Gastroesophageal sphincter (tissue), 4 donors: ENCODE measurements at places on chromosomes 4 and X.

GRCh38 chr4:1393866-1394265, 12.4 kb downstream of the NKX1-1 start:
- H3K4me3 ChIP-seq = no peak overlapping the region
- peaks cover 4% of the 10 kb centered on the region for H3K27me3 ChIP-seq
- H3K36me3 ChIP-seq = peaks cover 70% of the 10 kb centered on the region
- no peak for ATAC-seq

DNA sequence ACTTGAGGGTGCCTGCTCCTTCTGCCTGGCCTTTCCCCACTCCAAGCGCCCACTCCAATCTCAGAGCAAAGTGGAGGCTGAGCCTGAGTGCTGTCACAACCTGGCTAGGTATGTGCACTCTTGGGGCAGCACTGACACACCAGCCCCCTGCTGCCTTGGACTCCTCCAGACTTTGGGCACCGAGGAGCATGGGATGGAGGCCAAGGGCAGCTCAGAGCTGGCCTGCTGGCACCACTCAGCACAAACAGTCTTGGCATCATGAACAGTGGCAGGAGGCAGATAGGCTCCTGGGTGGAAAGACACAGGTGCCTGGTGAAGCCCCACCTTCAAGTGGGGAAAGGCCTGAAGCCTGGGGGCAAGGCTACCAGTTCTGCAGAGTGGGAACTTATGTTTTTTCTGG, 91.8 kb downstream of the KCNIP4 start:
- no peaks in the 10 kb centered on the region for H3K4me1 ChIP-seq
- H3K27ac ChIP-seq = no peak overlapping the region
- H3K4me3 ChIP-seq = no peak overlapping the region
- no peaks in the 10 kb centered on the region for H3K27me3 ChIP-seq
- no peaks in the 10 kb centered on the region for H3K36me3 ChIP-seq
- ATAC-seq = peak; percentile 19

DNA sequence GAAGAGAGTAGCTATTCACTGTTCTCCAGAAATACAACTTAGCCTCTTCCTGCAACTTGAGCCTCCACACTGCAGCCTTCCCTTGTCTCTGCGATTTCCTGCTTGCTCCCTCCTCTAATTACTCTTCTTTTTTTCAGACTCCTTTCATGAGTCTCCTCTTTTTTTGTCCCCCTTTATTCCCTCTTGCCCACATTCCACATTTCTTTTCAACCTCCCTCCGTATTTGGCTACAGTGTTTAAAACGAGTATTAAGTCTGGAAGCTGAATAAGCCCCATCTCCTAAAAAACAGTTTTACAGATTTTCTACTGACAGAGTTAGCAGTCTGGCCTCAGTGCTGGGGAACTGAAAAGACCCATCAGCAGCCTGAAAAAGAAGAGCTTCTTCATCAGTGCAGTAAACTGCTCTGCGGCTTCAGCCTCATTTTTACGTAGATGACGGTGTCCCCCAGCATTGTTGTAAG, 141.5 kb downstream of the TENM3 start:
- H3K36me3 ChIP-seq = no peaks in the 10 kb centered on the region
- H3K4me1 ChIP-seq = peaks cover 4% of the 10 kb centered on the region
- ATAC-seq = no peak
- H3K27ac ChIP-seq = no peak overlapping the region
- no peaks in the 10 kb centered on the region for H3K27me3 ChIP-seq
- H3K4me3 ChIP-seq = no peak overlapping the region

GRCh38 chr4:167939863-167940616, 152.3 kb upstream of the ANXA10 start:
- H3K27ac ChIP-seq = no peak overlapping the region
- peak; percentile 48 for ATAC-seq
- H3K27me3 ChIP-seq = no peaks in the 10 kb centered on the region
- no peak overlapping the region for H3K4me3 ChIP-seq
- no peaks in the 10 kb centered on the region for H3K4me1 ChIP-seq

DNA sequence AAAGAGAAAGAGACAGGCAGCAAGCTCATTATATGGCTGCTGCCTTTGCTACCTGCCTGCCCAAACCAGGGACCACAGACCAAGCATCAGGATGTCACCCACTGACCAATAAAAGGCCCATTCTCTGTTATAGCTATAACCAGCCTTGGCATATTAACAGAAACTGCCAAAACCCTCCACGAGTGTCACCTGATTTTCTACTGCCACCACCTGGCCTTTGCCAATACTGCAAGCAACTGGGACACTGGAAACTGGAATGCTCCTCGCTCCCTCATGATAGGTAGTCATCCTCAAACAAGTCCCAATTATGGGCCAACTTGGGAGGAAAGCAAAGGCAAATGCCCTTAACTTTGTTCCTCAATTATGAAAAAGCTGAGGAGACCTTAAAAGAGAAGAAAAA, 76.0 kb downstream of the SPIN4 start:
- no peaks in the 10 kb centered on the region for H3K4me1 ChIP-seq
- H3K4me3 ChIP-seq = no peak overlapping the region
- H3K27me3 ChIP-seq = no peaks in the 10 kb centered on the region
- no peak for ATAC-seq
- no peaks in the 10 kb centered on the region for H3K36me3 ChIP-seq

- no peak for ATAC-seq
- no peaks in the 10 kb centered on the region for H3K36me3 ChIP-seq
- H3K4me1 ChIP-seq = peaks cover 42% of the 10 kb centered on the region
- no peaks in the 10 kb centered on the region for H3K27me3 ChIP-seq
These were observed 12.3 kb downstream of the PDGFC start for GRCh38 chr4:156959298-156959702.

DNA sequence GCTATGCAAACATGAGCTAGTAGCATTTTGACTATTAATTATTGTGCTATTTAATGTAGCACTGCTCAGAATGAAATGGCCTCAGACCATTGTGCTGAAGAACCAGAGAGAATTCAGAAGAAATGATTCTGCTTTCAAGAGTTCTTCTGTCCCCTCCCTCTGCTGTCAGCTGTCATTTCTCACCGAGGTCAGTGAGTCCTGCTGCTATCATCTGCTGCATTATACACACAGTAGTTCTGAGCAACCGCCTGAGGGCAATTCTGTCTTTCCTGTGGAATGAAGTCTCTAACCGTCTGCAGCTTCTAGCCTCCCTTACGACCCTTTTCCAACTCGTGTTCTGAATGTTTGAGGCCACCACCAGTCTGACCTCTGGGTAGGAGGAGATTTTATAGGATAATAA, 249.4 kb downstream of the HNRNPD start:
- ATAC-seq = no peak
- no peaks in the 10 kb centered on the region for H3K4me1 ChIP-seq
- no peaks in the 10 kb centered on the region for H3K27me3 ChIP-seq
- H3K36me3 ChIP-seq = no peaks in the 10 kb centered on the region

GRCh38 chrX:148517176-148517575, 16.8 kb downstream of the AFF2 start:
- no peaks in the 10 kb centered on the region for H3K27me3 ChIP-seq
- ATAC-seq = no peak

GRCh38 chr4:16598597-16599206, 299.7 kb downstream of the LDB2 start:
- H3K36me3 ChIP-seq = no peaks in the 10 kb centered on the region
- H3K27ac ChIP-seq = no peak overlapping the region
- ATAC-seq = no peak

DNA sequence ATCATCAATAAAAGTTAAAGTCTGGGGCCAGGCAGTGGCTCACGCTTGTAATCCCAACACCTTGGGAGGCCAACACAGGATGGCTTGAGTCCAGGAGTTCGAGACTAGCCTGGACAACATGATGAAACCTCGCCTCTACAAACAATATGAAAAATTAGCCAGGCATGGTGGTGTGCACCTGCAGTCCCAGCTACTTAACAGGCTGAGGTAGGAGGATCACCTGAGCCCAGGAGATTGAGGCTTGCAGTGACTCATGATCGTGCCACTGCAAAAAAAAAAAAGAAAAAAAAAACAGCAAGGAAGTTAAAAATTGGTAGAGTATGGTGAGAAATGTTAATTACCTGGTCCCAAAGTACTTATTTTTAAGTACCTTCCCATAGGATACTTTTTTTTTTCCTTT, 27.5 kb downstream of the FBXW7 start:
- ATAC-seq = no peak
- H3K27ac ChIP-seq = no peak overlapping the region
- no peak overlapping the region for H3K4me3 ChIP-seq
- H3K4me1 ChIP-seq = no peaks in the 10 kb centered on the region
- H3K36me3 ChIP-seq = no peaks in the 10 kb centered on the region
- no peaks in the 10 kb centered on the region for H3K27me3 ChIP-seq

GRCh38 chr4:8515316-8516060, 64.7 kb upstream of the GPR78 start:
- H3K27ac ChIP-seq = no peak overlapping the region
- H3K4me3 ChIP-seq = no peak overlapping the region
- no peaks in the 10 kb centered on the region for H3K4me1 ChIP-seq
- no peak for ATAC-seq
- H3K27me3 ChIP-seq = no peaks in the 10 kb centered on the region

DNA sequence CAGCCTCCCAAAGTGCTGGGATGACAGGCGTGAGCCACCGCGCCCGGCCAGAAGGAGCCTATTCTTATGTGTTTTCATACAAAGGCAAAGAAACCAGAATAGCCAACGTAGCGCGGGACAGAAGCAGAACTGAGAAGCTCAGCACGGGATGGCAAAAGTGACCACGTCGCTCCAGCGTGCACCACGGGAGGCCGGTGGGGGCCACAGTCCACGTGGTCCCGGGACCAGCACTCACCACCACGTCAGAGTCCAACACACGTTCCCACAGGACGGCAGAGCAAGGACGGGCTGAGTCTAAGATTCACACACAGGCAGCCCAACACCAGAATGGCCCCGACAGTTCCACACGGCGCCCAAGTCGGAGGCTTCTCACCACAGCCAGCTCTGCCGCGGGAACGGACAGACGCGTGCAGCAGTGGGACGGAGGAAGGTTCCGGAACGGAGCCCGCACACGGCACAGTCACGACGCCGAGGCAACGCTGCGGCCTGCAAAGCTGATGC, 18.8 kb upstream of the GTPBP6 start:
- H3K27ac ChIP-seq = no peak overlapping the region
- ATAC-seq = no peak
- peaks cover 3% of the 10 kb centered on the region for H3K27me3 ChIP-seq
- peaks cover 57% of the 10 kb centered on the region for H3K36me3 ChIP-seq
- no peak overlapping the region for H3K4me3 ChIP-seq

DNA sequence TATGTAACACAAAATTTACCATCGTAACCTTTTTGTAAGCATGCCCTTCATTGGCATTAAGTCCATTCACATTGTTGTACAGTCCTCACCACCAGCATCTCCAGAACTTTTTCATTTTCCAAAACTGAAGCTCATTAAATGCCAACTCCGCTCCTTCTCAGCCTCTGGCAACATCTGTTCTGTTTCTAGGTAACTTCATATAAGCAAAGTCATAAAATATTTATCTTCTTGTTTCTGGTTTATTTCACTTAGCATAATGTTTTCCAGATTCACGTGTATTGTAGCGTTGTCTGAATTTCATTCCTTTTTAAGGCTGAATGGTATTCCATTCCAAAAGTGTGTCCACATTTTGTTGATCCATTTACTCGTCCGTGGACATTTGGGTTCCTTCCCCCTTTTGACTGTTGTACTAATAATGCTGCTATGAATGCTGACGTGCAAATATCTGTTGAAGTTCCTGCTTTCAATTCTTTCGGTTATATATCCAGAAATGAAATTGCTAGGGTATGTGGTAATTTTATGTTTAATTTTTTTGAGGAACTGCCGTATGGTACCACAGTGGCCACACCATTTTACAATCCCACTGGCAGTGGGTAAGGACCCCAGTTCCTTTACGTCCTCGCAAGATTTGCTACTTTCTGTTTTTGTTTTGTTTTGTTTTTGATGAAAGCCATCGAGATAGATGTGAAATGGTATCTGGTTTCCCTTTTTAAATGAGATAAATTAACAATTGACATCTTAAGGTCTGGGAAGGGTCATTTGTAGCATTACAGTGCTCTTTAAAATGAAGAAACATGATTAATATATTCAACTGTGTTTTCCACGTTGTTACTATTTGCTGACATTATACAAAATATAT, 63.4 kb downstream of the PTTG2 start:
- ATAC-seq = peak; percentile 60
- H3K27ac ChIP-seq = peak overlapping the region; percentile 74
- H3K4me3 ChIP-seq = no peak overlapping the region
- no peaks in the 10 kb centered on the region for H3K27me3 ChIP-seq
- H3K36me3 ChIP-seq = peaks cover 34% of the 10 kb centered on the region

GRCh38 chr4:81356621-81357020, 115.1 kb downstream of the RASGEF1B start:
- no peaks in the 10 kb centered on the region for H3K4me1 ChIP-seq
- ATAC-seq = no peak
- no peak overlapping the region for H3K4me3 ChIP-seq
- H3K27me3 ChIP-seq = no peaks in the 10 kb centered on the region
- no peak overlapping the region for H3K27ac ChIP-seq
- no peaks in the 10 kb centered on the region for H3K36me3 ChIP-seq

GRCh38 chrX:22742174-22742573, 257.6 kb upstream of the DDX53 start:
- no peaks in the 10 kb centered on the region for H3K4me1 ChIP-seq
- H3K36me3 ChIP-seq = no peaks in the 10 kb centered on the region
- no peaks in the 10 kb centered on the region for H3K27me3 ChIP-seq
- no peak overlapping the region for H3K4me3 ChIP-seq
- H3K27ac ChIP-seq = no peak overlapping the region

DNA sequence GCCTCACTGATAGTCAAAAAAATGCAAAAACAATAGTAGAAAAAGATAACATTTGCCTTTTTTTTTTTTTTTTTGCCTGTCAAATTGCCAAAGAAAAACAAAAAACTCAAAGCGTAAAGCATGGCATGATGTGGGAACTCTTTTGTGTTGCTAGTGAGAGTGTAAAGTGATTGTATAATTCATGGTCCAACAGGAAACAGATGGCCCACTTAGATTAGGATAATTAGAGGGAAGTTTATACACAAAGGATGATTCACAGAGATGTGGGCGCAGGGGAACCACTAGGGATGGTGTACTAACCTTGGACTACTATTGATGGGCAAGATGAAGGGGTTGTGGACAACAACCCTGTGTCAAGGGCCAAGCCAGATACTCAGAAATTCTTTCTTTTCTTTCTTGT, 16.4 kb downstream of the MCUB start:
- H3K36me3 ChIP-seq = no peaks in the 10 kb centered on the region
- peak; percentile 77 for ATAC-seq
- H3K4me1 ChIP-seq = no peaks in the 10 kb centered on the region
- H3K4me3 ChIP-seq = no peak overlapping the region
- H3K27ac ChIP-seq = no peak overlapping the region
- no peaks in the 10 kb centered on the region for H3K27me3 ChIP-seq

GRCh38 chr4:88729146-88729760, 31.6 kb upstream of the NAP1L5 start:
- H3K4me1 ChIP-seq = no peaks in the 10 kb centered on the region
- no peaks in the 10 kb centered on the region for H3K36me3 ChIP-seq
- H3K4me3 ChIP-seq = no peak overlapping the region
- no peak for ATAC-seq
- H3K27me3 ChIP-seq = no peaks in the 10 kb centered on the region

- H3K27me3 ChIP-seq = no peaks in the 10 kb centered on the region
- no peak overlapping the region for H3K4me3 ChIP-seq
- ATAC-seq = no peak
- no peaks in the 10 kb centered on the region for H3K36me3 ChIP-seq
- H3K27ac ChIP-seq = peak overlapping the region; percentile 83
These were observed 21.7 kb upstream of the MTM1 start for GRCh38 chrX:150546711-150547153.

- no peaks in the 10 kb centered on the region for H3K27me3 ChIP-seq
- no peak overlapping the region for H3K27ac ChIP-seq
- H3K4me1 ChIP-seq = no peaks in the 10 kb centered on the region
- no peaks in the 10 kb centered on the region for H3K36me3 ChIP-seq
- no peak overlapping the region for H3K4me3 ChIP-seq
These were observed 14.1 kb downstream of the INPP4B start for GRCh38 chr4:142832022-142832421.

GRCh38 chr4:121439669-121440068, 58.9 kb upstream of the QRFPR start:
- H3K4me3 ChIP-seq = no peak overlapping the region
- no peak overlapping the region for H3K27ac ChIP-seq
- no peaks in the 10 kb centered on the region for H3K4me1 ChIP-seq
- ATAC-seq = no peak
- no peaks in the 10 kb centered on the region for H3K36me3 ChIP-seq
